NCI-H524 (cell line): ENCODE measurements at places on chromosomes 1 and 21.

DNA sequence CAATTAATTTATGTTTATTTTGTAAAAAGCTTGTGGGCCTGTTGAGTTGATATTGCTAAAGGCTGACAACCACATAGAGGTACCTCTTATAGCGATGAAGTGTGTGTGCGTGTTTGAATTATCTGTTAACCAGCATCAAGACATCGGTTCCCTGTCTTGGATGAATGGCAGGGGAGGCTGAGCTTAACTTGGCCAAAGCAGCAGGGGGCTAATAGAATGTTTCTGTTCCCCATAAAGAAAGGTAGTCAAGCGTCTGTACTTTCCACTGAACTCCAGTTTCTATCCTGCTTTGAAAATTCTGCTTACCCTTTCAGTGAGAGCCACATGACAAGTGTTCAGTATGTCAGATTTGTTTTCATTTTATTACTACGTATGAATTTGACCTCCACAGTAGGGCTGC, 63.0 kb downstream of the ROR1 start:
- DNase-seq, result no peak

DNA sequence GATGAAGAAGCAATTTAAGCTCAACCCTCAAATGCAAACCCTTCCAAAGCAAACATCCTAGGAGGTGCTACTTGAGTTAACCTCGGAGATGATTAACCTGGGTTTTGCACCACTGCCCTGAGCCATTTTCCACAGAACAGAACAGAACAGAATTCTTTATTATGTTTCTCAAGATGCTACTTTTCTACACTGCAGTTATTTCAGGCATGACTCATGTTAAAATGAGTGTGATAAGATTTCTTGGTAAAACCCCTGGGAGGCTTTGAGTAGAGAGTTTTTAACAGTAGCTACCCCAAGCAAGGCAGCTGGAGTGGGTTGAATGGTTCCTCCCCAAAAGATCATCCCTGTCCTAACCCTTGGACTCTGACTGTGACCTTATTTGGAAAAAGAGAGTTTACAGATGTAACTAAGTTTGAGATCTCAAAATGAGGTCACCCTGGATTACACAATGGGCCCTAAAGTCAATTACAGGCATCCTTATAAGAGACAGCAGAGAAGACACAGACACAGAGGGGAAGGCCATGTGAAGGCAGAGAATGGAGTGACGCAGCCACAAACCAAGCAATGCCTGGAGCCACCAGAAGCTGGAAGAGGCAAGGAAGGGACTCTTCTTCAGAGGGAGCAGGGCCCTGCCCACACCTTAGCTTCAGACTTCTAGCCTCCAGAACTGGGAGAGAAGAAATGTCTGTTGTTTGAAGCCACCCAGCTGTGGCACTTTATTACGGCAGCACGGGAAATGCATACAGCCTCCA, 153.4 kb downstream of the ETS2 start:
- DNase-seq, result no peak

GRCh38 chr1:24586119-24586518, 30.2 kb downstream of the NCMAP start:
- DNase-seq, result no peak

GRCh38 chr1:91948097-91948496, 1.1 kb upstream of the BRDT start:
- DNase-seq, result no peak

DNA sequence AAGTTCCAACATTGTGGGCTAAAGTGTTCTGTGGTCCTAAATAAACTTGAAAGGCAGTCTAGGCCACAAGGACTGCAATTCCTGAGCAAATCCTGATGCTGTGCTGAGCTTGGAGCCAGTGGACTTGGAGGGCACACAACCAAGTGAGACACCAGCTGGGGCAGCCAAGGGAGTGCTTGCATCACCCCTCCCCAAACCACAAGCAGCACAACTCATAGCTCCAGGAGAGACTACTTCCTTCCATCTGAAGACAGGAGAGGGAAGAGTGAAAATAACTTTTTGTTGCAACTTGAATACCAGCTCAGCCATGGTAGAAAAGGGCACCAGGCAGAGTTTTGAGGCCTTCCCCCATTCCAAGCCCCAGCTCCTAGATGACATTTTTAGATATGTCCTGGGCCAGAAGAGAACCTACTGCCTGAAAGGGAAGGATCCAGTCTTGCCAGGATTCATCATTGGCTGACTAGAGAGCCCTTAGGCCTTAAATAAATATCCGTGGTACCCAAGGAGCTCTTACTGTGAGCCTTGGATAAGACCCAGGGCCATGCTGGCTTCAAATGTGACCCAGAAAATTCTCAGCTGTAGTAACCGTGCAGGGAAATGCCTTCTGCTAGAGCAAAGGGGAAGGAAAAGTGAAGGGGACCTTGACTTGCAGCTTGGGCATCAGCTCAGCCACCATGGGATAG, 35.4 kb upstream of the LRRC8B start:
- DNase-seq, result no peak

- no peak for DNase-seq
Observed at GRCh38 chr1:8211883-8212579, 105.9 kb upstream of the SLC45A1 start.
